ENCODE measurements at places on chromosomes 12 and 14.

- DNase-seq = no peak
Observed at GRCh38 chr14:61203081-61203753, 77.9 kb downstream of the TMEM30B start.

GRCh38 chr14:104094056-104094708, 8.7 kb downstream of the ASPG start:
- DNase-seq = no peak

- DNase-seq = no peak
Observed at GRCh38 chr12:127078577-127079350, 1188.2 kb upstream of the TMEM132C start.

DNA sequence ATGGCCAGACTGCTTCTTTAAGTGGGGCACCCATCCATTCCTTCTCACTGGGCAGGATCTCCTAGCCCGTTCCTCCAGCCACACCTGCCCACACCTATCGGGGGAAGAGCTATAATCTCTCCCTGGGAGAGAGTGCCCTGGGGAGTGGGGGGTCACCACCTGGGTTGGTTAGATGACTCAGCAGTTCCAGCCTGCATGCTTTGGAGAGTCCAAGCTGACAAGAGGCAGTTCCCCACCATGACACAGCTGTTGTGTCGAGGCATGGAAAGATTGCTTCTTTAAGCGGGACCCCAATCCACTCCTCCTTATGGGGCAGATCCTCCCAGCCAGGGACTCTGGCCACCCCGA, 52.6 kb upstream of the PPFIA2 start:
- DNase-seq = no peak

- no peak for DNase-seq
Observed at GRCh38 chr12:100799770-100800169, 5.2 kb downstream of the ANO4 start.

- no peak for DNase-seq
Observed at GRCh38 chr12:90199006-90199405, 490.4 kb upstream of the ATP2B1 start.

Measured in stimulated activated CD8-positive, alpha-beta memory T cell treated with anti-CD3 and anti-CD28 coated beads, Interleukin-4, amount 100 ng/mL, for 1 hour (primary cell).